HepG2 (cell line): ENCODE measurements at places on chromosomes 6 and 20. TPM values are rescaled to one million over a fixed set of nuclear protein-coding genes. Genes with fewer than 3 reads are reported as not detected.

DNA sequence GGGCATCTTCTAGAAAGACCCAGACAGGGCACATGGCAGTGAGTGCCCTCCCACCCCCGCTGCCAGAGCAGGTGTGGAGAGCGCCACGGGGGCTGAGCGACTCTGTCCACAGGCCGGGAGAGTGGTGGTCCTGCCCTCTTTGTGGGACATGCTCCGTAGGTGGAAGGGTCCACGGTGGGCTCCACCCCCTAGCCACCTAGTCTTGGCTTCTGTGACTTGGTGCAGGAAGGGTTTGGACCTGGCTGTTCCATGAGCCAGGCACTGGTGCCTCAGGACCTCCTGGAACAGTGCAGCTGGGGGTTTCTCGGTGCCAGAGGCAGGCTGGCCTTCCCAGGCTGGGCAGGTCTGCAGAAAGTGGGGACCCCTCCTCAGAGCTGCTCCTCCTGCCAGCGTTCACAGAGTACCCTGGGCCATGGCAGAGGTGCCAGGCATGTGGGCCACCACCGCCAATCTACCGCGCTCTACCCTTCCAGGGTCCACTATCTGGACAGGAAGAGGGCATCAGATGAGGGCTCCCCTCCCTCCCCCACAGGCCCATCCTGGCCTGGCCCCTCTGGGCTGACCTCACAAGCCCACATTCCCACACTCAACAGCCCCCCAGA lies 23.0 kb downstream of the SLCO4A1 start:
- no peak overlapping the region for H3K27ac ChIP-seq
- no peaks in the 10 kb centered on the region for H3K27me3 ChIP-seq
- peaks cover 1% of the 10 kb centered on the region; the same call in 1 of the 2 replicates for H3K36me3 ChIP-seq
- H3K4me1 ChIP-seq = peaks cover 77% of the 10 kb centered on the region
- no peak for DNase-seq
- no peak overlapping the region for H3K4me3 ChIP-seq

DNA sequence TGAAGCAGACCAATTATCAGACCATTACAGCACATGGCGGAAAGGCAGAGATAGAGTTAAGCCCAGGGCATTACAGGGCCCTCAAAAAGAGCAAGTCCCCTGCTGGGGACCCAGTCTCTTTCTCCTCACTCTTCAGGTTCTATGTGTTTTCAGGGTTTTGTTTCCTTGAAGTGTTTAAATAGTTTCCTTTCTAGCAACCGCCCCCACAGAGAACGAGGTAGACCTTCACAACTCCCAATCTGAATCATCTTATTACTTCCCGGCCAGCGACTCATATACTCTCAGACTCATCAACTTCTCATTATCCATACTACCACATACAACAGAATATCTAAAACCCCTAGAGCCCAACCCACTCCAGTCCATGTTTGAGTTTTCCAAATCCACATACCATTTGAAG lies 526.6 kb upstream of the ARID1B start:
- H3K36me3 ChIP-seq = no peaks in the 10 kb centered on the region
- H3K4me1 ChIP-seq = no peaks in the 10 kb centered on the region
- DNase-seq = no peak
- no peak overlapping the region for H3K27ac ChIP-seq
- H3K27me3 ChIP-seq = peaks cover 16% of the 10 kb centered on the region; the same call in 2 of the 3 replicates
- no peak overlapping the region for H3K4me3 ChIP-seq

DNA sequence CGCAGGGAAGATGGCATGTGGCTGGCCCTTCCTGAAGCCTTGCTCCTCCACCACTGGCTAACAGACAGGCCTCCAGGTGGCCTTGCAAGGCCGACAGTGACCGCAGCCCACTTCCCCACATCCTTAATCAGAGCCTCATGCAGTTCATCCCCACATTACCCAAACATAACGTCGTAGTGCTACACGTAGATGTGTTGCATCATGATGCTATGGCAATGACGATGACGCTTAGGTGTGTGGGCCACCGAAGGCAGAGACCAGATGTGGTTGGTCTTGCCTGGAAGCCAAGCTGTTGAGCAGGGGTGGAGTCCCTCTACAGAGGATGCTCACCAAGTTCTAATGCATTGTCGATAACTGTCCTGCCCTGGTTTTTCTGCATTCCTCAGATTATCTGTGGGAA lies 5.6 kb downstream of the CD93 start:
- H3K27me3 ChIP-seq = no peaks in the 10 kb centered on the region; the same call in 2 of the 3 replicates
- no peak for DNase-seq
- no peak overlapping the region for H3K27ac ChIP-seq
- no peaks in the 10 kb centered on the region for H3K36me3 ChIP-seq

- no peak overlapping the region for H3K4me3 ChIP-seq
- DNase-seq = no peak
- H3K4me1 ChIP-seq = no peaks in the 10 kb centered on the region; the same call in 1 of the 2 replicates
- H3K27me3 ChIP-seq = no peaks in the 10 kb centered on the region; the same call in 2 of the 3 replicates
These were observed 31.3 kb downstream of the MBOAT1 start for GRCh38 chr6:20180935-20181334.

GRCh38 chr6:139904158-139904533 lies 529.7 kb upstream of the CITED2 start:
- no peaks in the 10 kb centered on the region for H3K36me3 ChIP-seq
- no peak overlapping the region for H3K4me3 ChIP-seq
- no peak overlapping the region for H3K27ac ChIP-seq
- H3K27me3 ChIP-seq = no peaks in the 10 kb centered on the region

- H3K4me3 ChIP-seq = no peak overlapping the region
- H3K4me1 ChIP-seq = no peaks in the 10 kb centered on the region
- no peak overlapping the region for H3K27ac ChIP-seq
- peaks cover 16% of the 10 kb centered on the region; the same call in 1 of the 2 replicates for H3K27me3 ChIP-seq
- no peaks in the 10 kb centered on the region for H3K36me3 ChIP-seq
These were observed 188.6 kb downstream of the SYNDIG1 start for GRCh38 chr20:24657878-24658620.

DNA sequence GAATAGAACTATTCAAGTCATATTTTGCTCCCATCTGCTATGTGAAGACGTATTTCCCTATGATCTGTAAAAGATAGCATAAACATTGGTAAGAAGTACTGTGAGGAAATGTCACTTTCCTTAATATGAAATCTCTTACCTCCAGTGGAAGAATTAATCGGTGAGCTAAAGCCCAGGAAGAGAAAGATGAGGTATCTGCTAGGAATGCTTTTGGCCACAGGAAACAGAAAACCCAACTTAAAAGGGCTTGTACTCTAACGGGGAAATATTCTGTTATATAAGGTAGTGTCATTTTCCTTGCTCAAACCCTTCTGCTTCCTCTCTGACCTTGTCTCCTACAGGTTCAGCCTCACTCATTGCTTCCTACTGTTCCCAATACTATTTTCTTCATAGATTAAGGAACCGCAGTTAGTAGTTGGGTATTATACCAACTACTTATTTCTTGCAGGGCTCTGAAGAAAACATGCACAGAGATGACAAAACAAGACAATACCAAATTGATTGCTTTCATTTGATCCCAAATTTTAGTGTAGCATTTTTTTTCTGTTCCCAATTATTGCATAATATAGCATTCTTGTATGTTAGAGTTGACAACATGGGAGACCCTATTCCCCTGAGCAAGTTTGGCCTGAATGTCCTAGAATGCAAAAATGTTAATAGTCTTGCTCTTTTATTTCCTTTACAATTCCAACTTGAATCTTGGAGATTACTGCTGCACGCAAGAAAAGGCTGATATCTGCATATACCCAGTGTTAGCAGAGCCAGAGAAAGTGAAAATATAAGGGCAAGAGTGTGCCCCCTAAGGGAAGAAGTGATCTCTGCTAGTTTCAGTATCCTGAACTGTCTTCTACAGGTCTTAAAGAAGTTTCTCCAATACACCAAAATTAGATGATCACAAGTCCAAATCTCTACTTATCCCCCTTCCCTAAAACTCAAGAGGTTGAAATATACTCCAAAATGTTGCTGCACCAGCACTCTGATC lies 65.3 kb downstream of the AFG1L start:
- no peak overlapping the region for H3K4me3 ChIP-seq
- peaks cover 9% of the 10 kb centered on the region; the same call in 1 of the 3 replicates for H3K36me3 ChIP-seq
- DNase-seq = no peak
- H3K4me1 ChIP-seq = peaks cover 16% of the 10 kb centered on the region

GRCh38 chr6:105014448-105014847 lies 57.5 kb downstream of the LIN28B start:
- DNase-seq = no peak
- no peak overlapping the region for H3K4me3 ChIP-seq
- no peak overlapping the region for H3K27ac ChIP-seq

The CPNE5 gene
- polyA plus RNA-seq = 0.10 and 0.16 TPM in 2 replicates

The KLHDC3 gene
- 78.3 and 98.4 TPM in 2 replicates for polyA plus RNA-seq

The GNL1 gene
- polyA plus RNA-seq = 35.0 and 46.8 TPM in 2 replicates

The OPN5 gene
- polyA plus RNA-seq = not detected in 2 replicates

The SAPCD1 gene
- polyA plus RNA-seq = 3.9 and 5.3 TPM in 2 replicates
